ENCODE measurements at places on chromosomes 6 and 20.

DNA sequence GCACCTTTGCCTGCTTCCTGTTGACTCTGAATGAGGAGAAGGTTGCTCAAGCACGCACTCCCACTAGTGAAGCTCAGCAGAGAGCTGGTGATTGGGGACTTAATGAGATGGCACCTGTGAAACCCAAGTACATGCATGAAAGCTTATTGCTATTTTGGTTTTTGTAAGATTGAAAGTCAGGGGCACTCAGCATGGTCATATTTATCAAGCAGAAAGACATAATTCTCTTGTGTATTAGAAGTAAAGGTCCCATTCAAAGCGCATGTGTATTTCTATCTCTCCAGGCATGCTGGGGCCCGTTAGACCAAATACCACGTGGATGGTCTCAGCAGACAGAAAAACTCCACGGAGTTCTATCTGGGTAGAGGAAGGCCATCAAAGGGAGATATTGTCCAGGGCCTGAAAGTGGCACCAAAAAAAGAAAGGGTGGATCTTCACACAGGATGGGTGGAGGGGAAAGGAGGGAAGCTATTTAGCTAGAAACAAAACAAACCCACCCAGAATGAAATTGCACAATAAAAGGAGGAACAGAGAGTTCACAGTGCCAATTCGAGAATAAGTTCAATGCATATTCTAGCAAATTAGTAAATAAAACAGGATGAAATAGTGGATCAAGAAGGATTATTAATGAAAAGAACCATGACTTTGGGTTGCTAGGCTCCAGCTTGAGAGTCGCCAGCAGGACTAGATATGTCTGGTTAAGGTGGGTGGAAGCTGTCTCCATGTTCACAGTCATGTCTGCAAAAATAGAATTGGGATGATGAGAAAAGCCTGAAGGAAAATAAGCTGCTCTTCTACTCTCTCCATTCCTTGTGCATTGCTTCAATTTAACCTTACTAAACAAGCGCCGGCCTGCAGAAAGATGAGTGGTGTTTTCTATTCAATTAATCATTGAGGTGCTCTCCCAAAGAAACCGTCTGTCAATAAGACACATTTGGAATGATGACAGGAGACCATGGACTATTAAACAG is 224.9 kb upstream of the DTNBP1 start:
- DNase-seq, result no peak

DNA sequence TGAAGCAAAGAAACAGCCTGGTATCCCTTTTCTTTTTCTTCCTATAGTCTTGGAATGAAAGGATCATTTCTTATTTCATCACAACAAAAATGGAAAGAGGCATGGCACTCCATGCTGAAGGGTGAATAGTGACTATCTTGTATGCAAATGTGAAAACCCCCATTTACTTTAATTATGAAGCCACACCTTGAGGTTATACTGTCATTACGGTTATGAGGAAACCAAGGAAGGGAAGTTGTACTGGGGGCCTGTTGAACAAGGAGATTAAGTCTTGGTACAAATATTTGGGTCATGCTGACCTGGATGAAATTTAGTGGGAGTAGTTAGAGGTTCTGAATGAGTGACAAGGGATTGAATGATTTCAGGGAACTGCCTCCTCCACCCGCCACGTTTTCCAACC is 8.7 kb upstream of the STXBP5 start:
- peak; percentile 20 for DNase-seq

DNA sequence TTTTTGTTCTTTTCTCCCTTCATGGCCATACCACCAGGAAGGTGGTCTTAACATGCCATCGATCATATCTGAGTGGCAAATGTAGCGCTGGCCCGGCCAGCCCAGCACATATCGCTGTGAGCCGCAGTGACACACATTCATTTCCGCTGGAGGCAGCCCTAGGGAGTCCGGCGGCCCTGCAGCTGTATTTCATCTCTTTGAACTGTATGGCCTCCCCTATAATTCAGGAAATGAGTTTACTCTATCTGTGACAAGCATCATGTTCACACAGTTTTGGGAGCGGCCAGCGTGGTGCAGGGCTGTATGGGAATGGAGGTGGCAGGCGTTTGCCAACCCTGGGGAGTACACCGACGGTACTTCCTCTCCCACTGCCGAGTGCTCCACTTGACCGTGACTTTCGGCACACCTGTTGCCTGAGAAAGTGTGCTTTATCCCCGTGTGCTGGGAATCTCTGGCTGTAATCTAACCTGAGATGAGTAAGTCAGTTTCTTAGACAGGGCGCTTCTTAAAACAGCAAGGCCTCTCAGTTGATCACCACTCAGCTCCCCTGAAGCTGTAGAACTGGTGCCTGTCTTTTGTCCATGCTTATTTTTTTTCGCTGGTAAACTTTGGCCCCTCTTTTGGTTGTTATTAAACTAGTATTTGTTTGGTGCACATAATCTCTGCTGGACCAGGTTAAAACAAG is 257.1 kb upstream of the TAB2 start:
- DNase-seq, result peak; percentile 72

DNA sequence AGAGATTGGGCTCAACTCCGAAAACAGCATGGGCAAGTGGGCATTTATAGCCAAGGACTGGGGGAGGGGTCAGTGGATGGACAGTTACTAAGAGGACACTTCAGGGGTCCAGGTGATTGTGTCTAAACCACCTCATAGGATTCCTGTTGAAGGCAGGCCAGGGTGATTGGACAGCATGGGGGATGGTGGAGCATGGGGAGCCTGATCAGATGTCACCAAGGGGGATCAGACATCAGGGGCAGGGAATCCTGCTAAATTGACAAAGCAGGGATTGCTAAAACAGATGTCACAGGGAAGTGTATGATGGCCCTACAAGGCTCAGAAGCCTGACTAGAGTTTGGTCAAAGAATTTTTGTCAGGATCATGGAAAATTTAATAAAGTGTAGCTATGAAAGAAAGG is 2.4 kb upstream of the PYGB start:
- DNase-seq, result no peak

DNA sequence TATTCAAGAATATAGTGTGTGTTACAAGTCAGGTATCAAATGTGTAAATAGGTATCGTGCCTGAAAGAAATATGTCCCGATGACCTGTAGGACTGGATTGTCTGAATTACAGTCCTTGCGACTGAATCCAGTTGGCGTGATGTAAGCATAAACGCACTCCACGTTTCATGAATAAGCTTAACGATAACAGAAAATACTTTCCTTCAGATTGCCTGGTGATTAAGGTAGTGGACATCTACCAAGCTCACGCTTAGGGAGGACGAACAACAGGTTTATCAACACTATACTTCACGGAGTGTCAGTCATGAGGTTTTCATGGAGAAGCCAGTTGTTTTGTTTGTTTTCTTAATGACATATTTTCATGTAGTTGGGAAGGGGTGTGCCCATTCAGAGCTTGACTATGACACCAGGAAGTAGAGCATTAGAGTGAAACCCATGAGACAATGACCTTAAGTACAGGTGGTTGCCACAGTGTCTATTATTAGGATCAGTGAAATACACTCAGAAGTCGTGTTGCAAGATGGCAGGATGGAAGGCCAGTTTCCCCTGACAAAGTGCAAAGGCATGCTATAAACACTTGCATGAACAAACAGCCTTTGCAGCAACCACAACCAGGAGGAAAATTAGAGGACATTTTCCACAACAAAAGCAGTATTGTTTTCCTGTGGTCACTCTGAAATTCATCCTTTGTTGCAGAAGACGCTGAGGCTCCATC is 305.8 kb upstream of the PRDM1 start:
- no peak for DNase-seq

DNA sequence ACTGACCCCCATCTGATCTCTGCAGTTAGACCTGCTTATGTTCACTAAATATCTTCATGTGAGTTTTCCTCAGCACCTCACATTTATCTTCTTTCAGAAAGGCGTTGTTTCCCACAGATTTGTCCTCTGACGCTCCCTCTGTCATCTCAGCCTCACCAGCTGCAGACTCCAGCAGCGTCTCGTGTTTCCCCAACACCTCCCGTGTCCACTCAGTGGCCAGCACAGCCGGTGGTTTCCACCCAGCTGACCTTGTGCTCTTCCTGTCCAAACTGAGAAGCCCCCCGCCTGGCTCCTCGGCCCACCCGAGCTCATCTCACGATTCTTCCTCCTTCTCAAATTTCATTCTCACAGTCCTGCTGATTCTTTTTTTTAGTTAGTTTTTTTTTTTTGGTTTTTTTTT is 12.5 kb downstream of the ERMARD start:
- no peak for DNase-seq

- DNase-seq, result no peak
Observed at GRCh38 chr6:16949716-16950115, 152.1 kb upstream of the STMND1 start.

DNA sequence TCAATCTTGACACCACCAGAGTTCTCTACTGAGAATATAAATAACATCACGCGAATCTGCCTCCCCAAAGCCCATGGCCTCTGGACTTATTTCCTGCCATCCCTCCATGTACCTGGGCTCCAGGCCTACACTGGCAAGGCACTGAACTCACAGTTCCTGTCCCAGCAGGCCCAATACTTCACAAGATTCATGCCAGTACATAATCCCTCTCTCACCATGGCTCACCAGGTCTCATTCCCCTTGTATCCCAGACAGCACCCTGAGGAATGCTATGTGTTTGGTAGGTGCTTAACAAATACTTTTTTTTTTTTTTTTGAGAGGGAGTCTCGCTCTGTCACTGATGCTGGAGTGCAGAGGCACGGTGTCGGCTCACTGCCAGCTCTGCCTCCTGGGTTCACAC is 1.9 kb downstream of the KIF16B start:
- no peak for DNase-seq

DNA sequence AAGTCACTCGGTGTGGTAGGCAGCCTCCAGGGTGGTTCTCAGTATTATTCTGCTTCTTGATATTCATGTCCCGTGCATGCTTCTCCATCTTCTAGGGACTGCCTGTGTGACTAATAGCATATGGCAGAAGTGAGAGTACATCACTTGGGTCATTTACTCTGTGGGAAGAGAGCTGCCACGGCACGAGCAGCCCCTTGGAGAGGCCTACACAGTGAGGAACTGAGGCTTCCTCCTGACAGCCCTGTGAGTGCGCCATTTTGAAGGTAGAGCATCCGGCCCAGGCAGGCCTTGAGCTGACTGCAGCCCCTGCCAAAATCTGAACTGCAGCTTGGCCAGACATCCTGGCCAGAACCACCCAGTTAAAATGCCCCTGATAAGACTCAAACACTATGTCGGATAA is 17.3 kb upstream of the MCUR1 start:
- DNase-seq, result no peak

GRCh38 chr6:49551078-49551865 is 804 bp downstream of the C6orf141 start:
- peak; percentile 3 for DNase-seq

DNA sequence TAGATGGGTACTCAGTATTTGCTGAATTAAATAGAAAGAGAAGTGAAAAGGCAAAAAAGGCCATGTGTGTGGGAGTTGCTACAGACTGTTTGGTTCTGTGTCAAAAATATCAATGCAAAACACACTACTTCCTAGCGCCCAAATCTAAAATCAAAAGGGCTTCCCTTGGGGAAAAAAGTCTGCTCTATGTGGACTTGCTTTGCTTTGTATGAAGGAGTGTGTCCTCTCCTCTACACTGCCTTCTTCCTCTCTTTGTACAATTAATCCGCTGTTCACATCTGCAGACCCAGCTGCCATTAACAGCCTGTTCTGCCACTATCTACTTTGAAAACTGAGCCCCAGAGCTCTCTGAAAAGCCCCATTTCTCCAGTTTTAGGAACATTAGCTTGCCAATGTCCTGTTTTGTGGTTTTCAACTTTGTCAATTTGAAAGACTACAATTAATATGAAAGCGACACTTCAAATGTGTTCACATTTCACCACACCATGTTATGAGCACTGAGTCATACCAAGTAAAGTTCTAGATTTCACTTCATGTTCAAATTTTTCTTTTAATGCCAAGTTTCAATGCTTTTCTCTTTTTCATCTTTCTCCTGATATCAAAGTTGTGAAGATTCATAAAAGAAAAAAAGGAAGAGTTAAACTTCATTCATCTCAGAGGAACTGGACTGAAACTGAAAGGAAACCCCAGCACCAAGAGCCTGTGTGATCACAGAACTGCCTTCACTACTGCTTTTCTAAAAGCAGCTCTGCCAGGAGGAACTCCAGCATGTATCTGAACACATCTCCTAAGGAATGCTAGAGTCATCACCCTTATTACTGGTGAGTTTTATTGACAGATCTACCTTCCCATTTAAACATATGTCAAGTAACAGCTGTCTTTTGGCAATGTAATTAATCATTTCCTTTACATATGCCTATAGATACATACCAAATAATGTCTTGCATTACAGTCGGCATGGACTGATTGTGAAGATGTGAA is 102.6 kb downstream of the KIF13A start:
- peak; percentile 70 for DNase-seq

GRCh38 chr6:131782764-131783163 is 25.1 kb upstream of the ENPP1 start:
- no peak for DNase-seq

- DNase-seq, result no peak
Observed at GRCh38 chr20:55253781-55254180, 751.5 kb downstream of the CBLN4 start.

DNA sequence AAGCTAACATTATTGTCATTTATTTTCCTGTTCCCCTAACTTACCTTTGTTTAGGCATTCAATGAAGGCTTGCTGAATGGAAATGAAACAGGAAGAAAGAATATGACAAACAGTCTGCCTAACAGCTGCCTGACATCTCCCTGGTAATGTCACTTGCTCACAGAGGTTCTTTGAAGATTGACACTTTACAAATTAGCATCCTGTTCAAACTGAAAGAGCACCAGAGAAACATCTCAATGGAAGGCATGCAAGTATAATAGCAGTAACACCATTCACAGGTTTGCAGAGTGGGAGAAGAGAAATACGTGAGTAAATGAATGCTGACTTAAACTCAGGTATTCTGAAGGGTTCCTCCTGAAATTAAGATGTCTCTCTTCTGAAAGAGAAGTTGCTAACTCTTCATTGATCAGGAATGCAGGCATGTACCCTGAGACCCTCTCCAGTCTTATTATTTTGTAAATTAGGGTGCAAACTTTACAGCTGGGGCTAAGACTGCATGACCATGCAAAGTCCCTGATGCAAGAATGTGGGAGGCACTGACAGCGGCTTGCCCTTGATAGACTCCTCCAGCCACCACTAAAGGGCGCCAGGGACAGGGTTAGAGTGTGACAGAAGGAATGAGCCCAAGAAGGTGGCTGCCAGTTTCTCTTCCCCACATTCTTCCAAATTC is 1.3 kb upstream of the SMLR1 start:
- no peak for DNase-seq

- DNase-seq, result no peak
Observed at GRCh38 chr20:15065794-15066193, 728.4 kb upstream of the FLRT3 start.

- no peak for DNase-seq
Observed at GRCh38 chr20:58111310-58112016, 117.0 kb downstream of the ANKRD60 start.

GRCh38 chr6:30915591-30915946 is 1.5 kb downstream of the VARS2 start:
- peak; percentile 51 for DNase-seq

GRCh38 chr6:12992770-12993169 is 276.2 kb downstream of the PHACTR1 start:
- DNase-seq, result no peak

- peak; percentile 74 for DNase-seq
Observed at GRCh38 chr6:53335224-53335994, 13.3 kb downstream of the ELOVL5 start.

- no peak for DNase-seq
Observed at GRCh38 chr20:3885715-3886114, 3.5 kb upstream of the PANK2 start.
